NCI-H1048 (cell line): ENCODE measurements at places on chromosomes 16 and 17.

DNA sequence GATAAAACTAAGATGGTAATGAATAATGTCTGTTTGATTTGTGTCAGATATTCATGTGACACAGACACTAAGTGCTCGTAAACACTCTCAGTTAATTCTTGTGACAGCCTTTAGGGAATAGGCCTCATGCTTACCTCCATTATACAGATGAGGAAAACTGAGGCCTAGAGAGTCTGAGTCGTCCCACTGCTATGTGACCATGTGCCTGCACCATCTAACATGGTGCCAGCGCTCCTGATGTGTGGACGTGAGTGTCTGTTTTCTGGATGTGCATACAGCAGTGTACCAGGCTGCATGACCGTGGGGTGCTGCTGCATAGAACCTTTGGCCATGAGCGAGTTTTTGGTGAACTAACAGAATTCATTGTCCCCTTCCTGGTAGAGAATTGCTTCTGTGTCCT, 61.8 kb downstream of the MPRIP start:
- DNase-seq = no peak

GRCh38 chr16:50067290-50067853, 1.6 kb downstream of the HEATR3 start:
- no peak for DNase-seq

GRCh38 chr16:12089492-12090150, 113.1 kb downstream of the SNX29 start:
- DNase-seq = no peak

DNA sequence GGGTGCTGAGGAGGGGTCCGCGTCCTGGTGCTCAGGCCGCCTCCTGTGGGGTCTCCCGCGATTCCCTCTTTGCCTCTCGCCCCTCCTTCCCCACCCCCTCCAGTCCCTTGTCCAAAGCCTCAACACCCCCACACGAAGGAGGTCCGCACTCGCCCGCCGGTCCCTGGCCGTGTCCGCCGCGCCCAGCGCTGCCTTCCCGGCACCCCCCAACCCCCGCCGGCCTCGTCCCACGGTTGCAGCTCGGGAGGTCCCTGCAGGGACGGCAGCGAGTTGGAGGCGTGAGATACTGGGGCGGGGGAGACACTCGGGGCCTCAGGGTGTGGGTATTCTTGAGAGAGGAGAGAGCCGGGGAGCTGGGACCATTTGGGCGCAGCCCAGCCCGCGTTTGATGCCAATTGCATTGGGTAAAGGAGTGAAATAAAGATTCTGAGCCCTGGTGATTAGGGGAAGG, 468 bp downstream of the FLYWCH2 start:
- DNase-seq = no peak

- no peak for DNase-seq
These were observed 8.9 kb downstream of the CALB2 start for GRCh38 chr16:71367241-71367976.

- DNase-seq = no peak
These were observed 144.3 kb downstream of the AIPL1 start for GRCh38 chr17:6290488-6291196.

DNA sequence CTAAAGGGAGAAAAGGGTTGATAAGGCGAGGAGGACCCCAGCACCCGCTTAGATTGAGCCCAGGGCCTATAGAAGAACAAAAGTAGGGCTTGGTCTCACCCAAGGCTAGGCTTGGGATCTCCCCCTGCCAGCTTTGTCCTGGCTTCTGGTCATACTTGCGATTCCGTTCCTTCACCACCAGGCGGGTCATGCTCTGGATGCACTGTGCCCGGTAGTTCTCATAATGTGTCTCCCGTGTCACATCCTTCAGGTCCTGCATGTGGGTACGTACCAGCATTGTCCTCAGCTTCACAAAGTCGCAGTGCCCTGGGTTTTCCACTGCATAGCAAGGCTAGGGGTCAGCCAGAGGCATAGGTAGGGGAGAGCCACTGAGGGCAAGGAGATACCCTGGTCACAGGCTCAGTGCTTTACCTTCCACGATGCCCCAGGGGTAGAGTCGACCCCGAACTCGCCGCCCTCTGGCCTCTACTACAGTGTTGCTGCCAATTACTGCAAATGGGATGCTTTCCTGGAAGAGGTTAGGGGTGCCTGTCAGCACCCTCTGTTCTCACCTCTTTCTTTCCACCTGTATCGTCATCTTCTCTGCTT, 6.5 kb upstream of the MTMR4 start:
- no peak for DNase-seq

- DNase-seq = no peak
These were observed 6.8 kb downstream of the KRT37 start for GRCh38 chr17:41417576-41418015.

- DNase-seq = no peak
These were observed 39.4 kb downstream of the ZNRF1 start for GRCh38 chr16:75038036-75038858.

GRCh38 chr16:87196231-87196630, 121.0 kb downstream of the C16orf95 start:
- DNase-seq = no peak

- DNase-seq = no peak
These were observed 7.6 kb upstream of the EVPL start for GRCh38 chr17:76034428-76035350.

DNA sequence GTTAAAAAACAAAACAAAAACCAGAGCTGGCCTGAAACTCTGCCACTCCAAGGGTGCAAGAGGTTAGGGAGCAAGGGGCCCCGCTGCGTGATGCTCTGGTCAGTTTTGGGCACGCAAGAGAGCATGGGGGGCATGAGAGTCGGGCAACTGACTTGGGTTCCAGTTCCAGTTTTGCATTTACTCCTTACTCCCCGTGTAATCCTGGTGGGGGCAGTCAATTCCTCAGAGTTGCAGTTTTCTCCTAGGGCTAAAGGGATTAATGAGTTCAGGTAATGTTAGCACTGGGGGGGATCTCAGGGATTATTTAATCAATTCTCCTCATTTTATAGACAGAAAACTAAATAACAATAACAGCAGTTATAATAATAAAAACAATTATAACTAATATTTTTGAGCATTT, 72.9 kb upstream of the PMFBP1 start:
- DNase-seq = no peak

DNA sequence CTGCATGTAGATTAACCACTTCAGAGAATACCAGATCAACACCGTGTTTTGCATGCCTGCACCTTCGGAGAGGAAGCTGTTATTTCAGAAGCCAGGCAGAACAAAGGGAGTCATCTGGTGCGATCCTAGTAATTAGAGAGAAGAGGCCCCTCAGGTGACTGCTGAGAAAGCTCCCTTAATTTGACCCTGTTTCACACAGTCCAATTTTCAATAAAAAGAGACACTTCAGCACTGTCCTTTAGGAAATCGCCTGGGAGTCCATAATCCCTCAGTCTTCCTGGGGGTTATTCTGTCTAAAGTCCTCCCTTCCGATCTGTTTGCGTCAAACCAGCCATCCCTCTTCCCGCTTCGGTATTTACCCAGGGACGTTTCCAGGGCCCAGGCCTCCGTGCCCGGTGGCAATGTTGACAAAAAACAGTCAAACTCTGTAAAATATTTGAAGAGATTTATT, 23.4 kb upstream of the TNRC6C start:
- DNase-seq = no peak
